ENCODE measurements at places on chromosomes 2 and 18. TPM values are rescaled to one million over a fixed set of nuclear protein-coding genes. Genes with fewer than 3 reads are reported as not detected.

The SIX2 gene
- total RNA-seq: not detected

- H3K27ac ChIP-seq: no peak overlapping the region
- H3K36me3 ChIP-seq: no peaks in the 10 kb centered on the region
- peaks cover 13% of the 10 kb centered on the region for H3K27me3 ChIP-seq
- H3K4me3 ChIP-seq: no peak overlapping the region
Measured at GRCh38 chr2:209974576-209974975, 27.9 kb upstream of the RPE start.

DNA sequence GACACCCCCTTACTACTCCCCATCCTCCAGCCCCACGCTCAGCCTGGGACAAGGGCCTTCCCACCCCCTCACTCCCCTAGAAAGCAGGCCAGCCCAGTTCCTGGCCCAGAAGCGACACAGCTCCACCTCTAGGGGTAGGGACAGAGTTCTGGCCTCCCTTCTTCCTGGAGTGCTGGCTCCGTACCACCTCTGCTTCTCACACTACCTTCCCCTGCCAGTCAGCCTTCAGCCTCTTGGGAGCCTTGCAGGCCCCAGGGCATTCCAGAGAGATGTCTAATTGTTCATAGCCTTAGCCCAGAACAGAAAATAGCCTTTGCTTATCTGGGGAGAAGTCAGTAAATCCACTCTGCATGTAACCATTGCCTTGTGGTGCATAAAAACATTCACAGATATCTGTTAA is 13.1 kb upstream of the CATIP start:
- H3K27me3 ChIP-seq: no peaks in the 10 kb centered on the region
- DNase-seq: no peak
- H3K27ac ChIP-seq: no peak overlapping the region

GRCh38 chr2:216292886-216293301 is 79.4 kb downstream of the MARCHF4 start:
- no peaks in the 10 kb centered on the region for H3K27me3 ChIP-seq
- no peaks in the 10 kb centered on the region for H3K36me3 ChIP-seq
- no peak for DNase-seq
- H3K4me3 ChIP-seq: no peak overlapping the region
- H3K4me1 ChIP-seq: peaks cover 6% of the 10 kb centered on the region

The DTYMK gene
- 116 TPM for total RNA-seq

GRCh38 chr18:45255197-45255890 is 359.9 kb upstream of the SLC14A2 start:
- H3K4me3 ChIP-seq: no peak overlapping the region

- peaks cover 46% of the 10 kb centered on the region for H3K36me3 ChIP-seq
Measured at GRCh38 chr18:3458952-3459853, 9.2 kb downstream of the TGIF1 start.

GRCh38 chr2:5176764-5177163 is 515.4 kb upstream of the SOX11 start:
- H3K36me3 ChIP-seq: no peaks in the 10 kb centered on the region
- no peak overlapping the region for H3K27ac ChIP-seq
- H3K4me3 ChIP-seq: no peak overlapping the region

GRCh38 chr2:74927621-74928020 is 30.8 kb upstream of the POLE4 start:
- no peak for DNase-seq
- no peak overlapping the region for H3K27ac ChIP-seq
- H3K4me1 ChIP-seq: no peaks in the 10 kb centered on the region

Data from activated naive CD8-positive, alpha-beta T cell treated with anti-CD3 and anti-CD28 coated beads for 36 hours (primary cell).